ENCODE measurements at places on chromosomes 12 and 14. TPM values are rescaled to one million over a fixed set of nuclear protein-coding genes. Genes with fewer than 3 reads are reported as not detected.

- H3K36me3 ChIP-seq = no peaks in the 10 kb centered on the region
- H3K4me1 ChIP-seq = peaks cover 21% of the 10 kb centered on the region
- no peaks in the 10 kb centered on the region for H3K27me3 ChIP-seq
- H3K4me3 ChIP-seq = peak overlapping the region; percentile 26
- peak overlapping the region; percentile 87 for H3K27ac ChIP-seq
- no peak for DNase-seq
These were observed 225.5 kb downstream of the EPS8 start for GRCh38 chr12:15563663-15564062.

DNA sequence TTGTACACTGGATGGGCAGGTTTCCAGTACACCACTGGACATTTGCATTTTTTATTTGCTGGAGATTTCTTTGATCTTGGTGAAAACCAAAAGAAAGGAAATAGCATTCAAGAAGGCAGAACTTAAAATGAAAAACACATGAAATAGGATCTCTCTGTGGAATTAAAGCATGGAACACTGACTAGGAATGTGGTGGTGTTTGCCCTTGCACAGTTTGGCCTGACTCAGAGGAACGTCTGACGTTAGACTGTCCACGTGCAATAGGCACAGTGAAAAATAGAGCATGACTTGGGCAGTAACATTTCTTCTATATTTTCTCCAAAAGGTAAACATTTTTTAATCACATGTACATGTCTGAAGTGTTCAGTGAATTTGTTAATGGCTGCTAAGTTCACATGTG is 474.1 kb upstream of the PRICKLE1 start:
- peaks cover 53% of the 10 kb centered on the region for H3K4me1 ChIP-seq
- H3K36me3 ChIP-seq = peaks cover 2% of the 10 kb centered on the region
- peak overlapping the region; percentile 3 for H3K27ac ChIP-seq
- no peaks in the 10 kb centered on the region for H3K27me3 ChIP-seq

DNA sequence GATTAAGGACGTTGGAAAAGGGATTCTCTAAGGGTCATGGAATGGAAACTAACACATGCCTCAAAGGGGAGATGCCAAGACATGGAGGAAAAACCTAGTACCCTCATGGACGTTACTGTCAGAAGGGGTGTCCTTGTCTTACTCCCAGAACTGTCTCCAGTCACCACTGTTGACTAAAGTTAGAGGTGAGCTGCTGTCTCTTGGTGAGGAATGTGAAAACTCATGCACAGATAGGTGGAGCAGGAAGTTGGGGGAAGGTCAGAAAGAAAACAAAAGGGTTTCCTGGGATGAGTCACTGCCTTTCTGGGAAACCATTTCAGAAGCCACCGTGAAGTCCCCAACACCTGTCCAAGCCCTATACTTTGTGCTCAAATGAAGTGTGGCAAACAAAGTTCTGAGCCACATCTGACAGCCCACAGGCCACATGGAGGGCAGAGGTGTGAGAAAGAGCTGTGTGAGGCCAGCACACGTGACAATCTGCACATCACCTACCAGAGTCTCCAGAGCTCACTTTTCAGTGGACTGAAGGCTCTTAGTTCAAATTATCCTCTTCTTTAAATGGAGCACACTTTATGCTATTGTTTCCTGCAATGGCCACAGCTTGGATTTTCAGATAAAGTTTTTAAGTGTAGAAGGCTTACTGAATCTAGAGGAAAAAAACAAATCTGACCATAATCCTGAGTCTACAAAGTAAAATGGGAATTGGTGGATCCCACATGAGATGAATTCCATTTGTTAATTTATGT is 92.9 kb upstream of the EGLN3 start:
- peaks cover 5% of the 10 kb centered on the region for H3K4me1 ChIP-seq
- peaks cover 10% of the 10 kb centered on the region for H3K27me3 ChIP-seq
- no peak for DNase-seq
- H3K36me3 ChIP-seq = no peaks in the 10 kb centered on the region

- no peak overlapping the region for H3K4me3 ChIP-seq
- H3K27ac ChIP-seq = no peak overlapping the region
- peaks cover 10% of the 10 kb centered on the region for H3K36me3 ChIP-seq
- H3K27me3 ChIP-seq = no peaks in the 10 kb centered on the region
- H3K4me1 ChIP-seq = no peaks in the 10 kb centered on the region
These were observed 309.3 kb downstream of the ITPR2 start for GRCh38 chr12:26523708-26524150.

SRRM4 gene
- not detected for total RNA-seq

GZMH gene
- total RNA-seq = not detected

DNA sequence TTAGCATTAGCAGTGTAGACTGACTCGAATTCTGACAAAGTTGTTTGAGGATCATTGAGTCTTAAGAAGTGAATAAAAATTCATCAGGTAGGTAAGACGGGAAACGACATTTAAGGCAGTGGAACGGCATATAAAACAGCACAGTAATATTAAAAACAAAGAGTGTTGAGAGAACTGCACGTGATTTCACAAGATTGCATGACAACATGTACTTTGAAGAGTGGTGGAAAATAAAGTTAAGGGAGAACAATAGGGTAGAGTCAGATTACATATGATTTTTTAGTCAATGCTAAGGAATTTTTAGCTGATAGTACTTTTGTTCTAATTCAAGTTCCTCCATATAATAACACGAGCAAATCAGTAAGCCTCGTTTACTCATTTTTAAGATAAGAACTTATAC is 115.4 kb downstream of the SOX5 start:
- DNase-seq = no peak
- no peak overlapping the region for H3K27ac ChIP-seq
- H3K36me3 ChIP-seq = no peaks in the 10 kb centered on the region
- H3K4me1 ChIP-seq = no peaks in the 10 kb centered on the region

DNA sequence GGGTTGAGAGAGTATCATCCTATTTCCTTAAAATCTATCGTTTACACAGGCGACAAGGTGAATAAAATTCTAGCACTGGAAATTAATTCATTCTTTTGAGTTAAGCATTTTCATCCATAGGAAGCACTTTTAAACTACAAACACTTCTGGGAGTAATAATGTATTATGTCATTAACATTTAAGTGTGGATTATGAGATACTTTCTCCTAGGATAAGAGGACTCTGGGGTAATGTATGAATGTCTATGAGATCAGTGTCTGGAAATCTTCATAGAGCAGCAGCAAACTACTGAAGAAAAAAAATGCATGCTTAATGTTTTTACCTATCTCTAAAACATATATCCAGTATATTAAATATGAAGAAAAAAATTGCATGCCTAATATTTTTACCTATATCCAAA is 86.9 kb downstream of the EPS8 start:
- peaks cover 2% of the 10 kb centered on the region for H3K36me3 ChIP-seq
- H3K4me3 ChIP-seq = no peak overlapping the region
- peaks cover 85% of the 10 kb centered on the region for H3K4me1 ChIP-seq
- peak overlapping the region; percentile 92 for H3K27ac ChIP-seq
- H3K27me3 ChIP-seq = no peaks in the 10 kb centered on the region
- DNase-seq = no peak

LRRC9 gene
- not detected for total RNA-seq

GRCh38 chr12:130514149-130514551 is 176.5 kb downstream of the PIWIL1 start:
- no peaks in the 10 kb centered on the region for H3K4me1 ChIP-seq
- H3K4me3 ChIP-seq = no peak overlapping the region
- DNase-seq = no peak
- no peaks in the 10 kb centered on the region for H3K36me3 ChIP-seq
- no peak overlapping the region for H3K27ac ChIP-seq

- no peaks in the 10 kb centered on the region for H3K36me3 ChIP-seq
- no peak overlapping the region for H3K27ac ChIP-seq
- DNase-seq = no peak
These were observed 129.3 kb upstream of the SSTR1 start for GRCh38 chr14:38078393-38078792.

DNA sequence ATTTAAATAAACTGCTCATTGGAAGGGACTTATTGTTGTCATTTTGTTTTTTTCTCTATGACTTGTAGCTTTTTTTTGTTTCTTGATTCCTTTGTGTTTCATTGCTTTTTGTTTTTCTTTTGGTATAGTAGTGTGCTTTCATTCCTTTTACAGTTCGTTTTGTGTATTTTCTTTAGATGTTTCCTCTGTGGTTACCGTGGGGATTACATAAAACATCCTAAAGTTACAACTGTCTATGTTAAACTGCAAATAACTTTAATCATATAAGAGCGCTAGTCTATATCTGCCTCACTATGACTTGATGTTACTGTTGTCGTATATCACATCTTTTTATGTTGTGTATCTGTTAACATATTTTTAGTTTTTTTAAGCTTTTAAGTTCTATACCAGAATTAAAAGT is 86.9 kb downstream of the ATF7IP start:
- H3K27ac ChIP-seq = peak overlapping the region; percentile 37
- H3K4me3 ChIP-seq = no peak overlapping the region
- peaks cover 9% of the 10 kb centered on the region for H3K4me1 ChIP-seq
- DNase-seq = no peak
- no peaks in the 10 kb centered on the region for H3K27me3 ChIP-seq

Data from chondrocyte (in vitro differentiated cells).